HS-5 (cell line): ENCODE measurements at places on chromosomes 11 and 22.

DNA sequence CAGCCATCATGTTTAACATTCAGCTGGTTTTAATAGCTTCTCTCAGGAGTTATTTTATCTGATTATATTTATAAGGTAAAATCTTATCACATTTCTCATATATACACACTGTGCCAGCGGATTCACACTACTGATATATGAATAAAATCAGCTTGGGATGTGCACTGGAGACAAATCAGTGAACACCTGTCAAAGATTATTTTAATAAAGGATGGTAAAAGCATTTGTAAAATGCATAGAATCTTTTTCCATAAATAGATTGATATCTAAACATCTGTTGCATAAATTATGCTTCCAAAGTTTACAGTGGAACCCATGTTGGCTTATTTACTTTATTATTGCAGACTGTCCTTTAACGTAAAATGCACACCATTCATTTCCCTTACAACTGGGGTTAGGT lies 1125.8 kb upstream of the CNTN5 start:
- no peak for DNase-seq

- DNase-seq = no peak
Observed at GRCh38 chr11:76689313-76690260, 19.0 kb upstream of the LRRC32 start.

DNA sequence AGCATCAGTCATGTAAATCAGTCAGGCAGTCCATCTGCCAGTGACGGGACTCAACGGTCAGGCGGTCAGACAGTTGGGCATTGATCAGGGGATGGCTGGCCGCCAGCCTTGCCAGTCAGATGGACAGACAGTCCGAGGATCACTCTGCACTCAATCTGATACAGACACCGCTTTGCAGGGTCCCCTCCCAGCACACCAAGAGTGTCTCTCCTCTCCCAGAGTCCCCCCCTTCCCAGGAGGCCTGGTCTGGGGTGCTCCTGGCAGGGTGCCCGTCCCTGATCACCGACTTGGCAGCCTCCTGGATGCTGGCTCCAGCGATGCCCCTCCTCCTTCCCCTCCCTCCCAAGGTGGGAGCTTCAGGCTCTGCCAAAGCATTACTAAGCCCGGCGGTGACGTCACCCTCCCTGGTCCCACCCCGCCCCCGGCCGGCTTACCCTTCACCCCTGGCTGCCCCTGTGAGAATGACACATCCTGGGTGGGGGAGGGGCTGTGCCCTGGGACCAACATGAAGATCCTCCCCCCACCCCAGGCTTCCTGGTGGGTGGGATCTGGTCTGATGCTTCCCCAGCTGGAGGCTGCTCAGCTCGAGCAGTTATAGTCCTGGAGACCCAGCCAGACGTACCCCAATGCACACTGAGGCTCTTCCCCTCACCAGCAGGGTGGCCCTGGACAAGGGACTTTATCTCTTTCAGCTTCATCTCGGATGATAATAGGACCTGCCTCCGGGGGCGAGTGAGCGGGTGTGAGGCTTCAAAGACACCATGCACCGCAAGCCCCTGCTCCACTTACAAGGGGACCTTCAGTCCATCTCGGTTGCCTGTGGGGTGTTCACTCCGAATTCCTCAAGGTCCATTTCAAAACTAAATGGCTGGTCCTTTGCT lies 69.2 kb downstream of the CD82 start:
- DNase-seq = peak; percentile 44

DNA sequence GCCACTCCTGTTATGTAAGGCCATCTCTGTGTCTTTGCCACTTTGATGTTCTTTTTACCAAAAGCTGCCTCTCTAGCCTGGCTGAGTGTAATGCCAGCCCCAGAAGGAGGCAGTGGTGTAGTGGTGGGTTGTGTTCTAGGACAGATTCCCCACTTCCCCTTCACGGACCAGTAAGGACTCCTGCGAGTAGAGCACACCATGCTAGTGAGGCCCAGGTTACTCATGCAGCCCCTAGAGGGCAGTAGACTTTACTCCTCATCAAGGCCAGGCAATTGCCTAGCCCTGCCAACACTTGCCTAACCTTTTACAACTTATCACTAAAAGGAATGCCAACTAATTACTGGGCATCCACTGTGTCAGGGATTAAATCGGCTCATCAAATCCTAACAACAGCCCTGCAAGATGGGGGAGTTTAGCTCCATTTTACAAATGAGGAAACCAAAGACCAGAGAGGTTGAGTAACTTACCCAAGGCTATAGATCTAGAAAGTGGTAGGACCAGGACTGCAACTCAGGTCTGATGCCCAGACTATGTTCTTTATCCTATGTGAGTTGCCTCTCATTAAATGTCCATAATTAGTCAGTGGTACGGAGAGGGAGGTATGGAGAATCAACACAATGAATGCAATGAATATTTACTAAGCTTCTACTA lies 75.3 kb downstream of the APIP start:
- DNase-seq = no peak

- no peak for DNase-seq
Observed at GRCh38 chr11:2699185-2699530, 636 bp downstream of the KCNQ1OT1 start.

DNA sequence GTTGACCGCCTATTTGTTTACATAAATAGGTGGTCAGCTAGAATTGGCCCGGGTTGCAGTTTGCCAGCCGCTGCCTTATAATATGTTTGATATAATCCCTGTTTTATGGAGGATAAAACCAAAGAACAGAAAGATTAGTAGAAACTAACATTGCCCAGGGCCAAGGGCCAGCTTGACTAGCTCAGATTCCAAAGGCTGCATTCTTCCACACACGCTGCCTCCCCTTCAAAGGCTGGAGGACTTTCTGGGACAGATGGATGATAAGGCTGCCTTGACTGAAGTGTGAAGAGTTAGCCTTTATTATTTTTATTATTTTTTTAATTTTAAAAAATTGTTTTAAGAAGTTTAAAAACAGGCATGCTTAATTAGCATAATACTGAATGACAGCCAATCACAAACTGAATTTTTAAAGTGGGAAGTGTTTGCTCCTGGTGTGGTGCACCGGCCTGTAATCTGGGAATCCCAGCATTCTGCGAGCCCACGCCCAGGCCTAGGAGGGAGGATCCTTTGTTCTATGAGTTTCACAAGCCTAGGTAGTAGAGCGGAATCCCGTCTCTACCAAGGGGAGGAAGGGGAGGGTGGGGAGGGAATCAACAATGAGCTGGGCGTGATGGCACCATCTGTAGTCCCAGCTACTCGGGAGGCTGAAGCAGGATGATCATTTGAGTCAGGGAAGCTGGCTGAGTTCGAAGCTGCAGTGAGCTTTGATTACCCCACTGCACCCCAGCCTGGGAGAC lies 114.9 kb downstream of the NAV2 start:
- DNase-seq = no peak

DNA sequence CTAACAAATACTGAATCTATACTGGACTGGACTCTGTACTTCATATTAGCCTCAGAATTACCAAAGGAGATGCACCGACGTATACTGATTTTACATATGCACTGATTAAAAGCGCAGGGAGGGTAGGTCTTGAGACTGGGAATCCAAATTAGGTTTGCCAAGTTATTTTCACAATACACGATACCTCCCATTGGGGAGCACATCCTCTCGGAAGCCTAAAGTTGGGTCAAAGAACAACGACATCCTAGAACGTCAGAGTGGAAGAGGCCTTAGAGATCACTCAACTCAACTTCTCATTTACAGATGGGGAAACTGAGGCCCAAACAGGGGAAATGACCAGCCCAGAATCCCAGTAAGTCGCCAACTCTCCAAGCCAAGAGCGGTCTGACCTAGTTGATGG lies 626 bp downstream of the DNAL4 start:
- DNase-seq = no peak

GRCh38 chr11:38219636-38220035 lies 1621.6 kb upstream of the RAG2 start:
- no peak for DNase-seq

DNA sequence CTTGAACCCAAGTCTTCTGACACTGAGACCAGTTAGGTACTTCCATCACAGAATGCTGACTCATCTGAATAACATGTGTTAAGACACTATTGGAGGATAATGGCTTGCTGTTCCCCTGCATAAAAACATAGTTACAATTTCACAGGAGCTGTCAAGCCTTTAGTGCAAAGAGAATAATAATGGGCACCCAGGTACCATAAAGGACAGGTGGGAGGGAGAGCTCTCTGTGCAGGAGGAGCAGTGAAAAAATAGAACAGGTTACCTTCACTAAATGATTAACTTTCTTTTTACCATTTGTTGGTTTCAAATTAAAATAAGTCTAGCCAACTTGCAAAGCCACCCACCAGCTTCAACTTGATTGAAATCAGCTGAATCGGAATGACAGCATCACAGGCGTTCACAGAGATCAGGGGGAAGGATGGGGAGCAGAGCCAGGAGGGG lies 173.2 kb downstream of the DSCAML1 start:
- no peak for DNase-seq

- DNase-seq = no peak
Observed at GRCh38 chr11:119807402-119807801, 78.4 kb upstream of the NECTIN1 start.

DNA sequence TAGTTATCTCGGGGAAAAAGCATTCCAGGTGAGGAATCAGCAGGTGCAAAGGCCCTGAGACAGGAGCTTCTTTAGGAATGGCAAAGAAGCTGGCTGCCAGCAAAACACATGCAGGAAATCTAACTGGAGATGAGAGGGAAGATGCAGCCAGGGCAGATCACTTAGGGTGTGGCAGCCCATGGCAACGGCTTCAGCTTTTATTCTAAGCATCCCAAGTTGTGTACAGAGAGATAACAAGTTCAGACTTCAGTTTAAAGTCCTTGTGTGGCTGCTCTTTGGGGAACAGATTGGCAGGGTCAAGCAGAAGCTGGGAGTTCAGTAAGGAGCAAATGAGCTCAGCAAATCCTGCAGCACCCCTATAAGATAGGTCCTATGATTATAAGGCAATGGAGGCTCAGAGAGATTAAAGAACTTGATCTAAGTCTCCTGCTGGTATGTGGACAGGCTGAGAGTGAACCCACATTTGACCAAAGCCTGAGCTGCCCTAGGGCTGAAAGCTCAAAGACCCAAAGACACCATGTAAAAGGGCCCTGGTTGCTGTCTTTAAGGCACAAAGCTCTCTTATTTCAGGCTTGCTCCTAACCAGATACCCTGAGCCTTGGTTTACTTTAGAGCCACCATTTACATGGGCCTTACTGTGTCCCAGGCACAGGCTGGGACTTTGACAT lies 466.8 kb downstream of the SOX6 start:
- DNase-seq = no peak

DNA sequence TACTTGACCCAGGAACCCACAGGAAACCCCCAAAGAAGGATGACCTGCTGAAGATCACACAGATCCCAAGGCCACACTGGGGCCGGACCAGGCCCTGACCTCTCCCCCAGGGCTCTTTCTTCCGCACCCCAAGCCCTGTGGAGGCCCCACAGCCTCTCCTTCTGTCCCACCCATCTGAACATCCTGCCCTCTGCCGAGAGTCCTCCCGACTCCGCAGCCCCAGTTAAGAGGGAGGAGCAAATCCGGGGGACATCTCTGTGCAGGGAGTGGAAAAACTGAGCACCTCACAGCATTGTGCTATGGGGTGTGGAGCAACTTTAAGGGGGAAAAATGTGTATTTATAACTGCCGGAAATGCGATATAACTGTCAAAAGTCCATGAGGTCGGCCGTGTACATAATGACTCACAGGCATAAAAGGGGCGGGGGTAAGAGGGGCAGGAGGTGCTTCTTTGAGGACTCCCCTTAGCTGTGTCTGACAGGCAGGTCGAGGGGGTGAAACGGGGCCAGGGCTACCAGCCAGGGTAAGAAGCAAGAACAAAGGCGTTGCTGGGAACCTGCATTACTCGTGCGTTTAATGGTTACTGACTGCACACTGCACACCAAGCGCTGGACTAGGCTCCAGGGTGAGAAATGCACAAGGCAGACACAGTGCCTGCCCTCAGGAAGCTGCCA lies 57.2 kb downstream of the WNT11 start:
- DNase-seq = no peak
